Renal cortex interstitium (tissue), 15 donors: ENCODE measurements at places on chromosomes 11 and 22.

GRCh38 chr11:64250415-64251015 is 815 bp upstream of the PLCB3 start:
- DNase-seq, result no peak

GRCh38 chr22:24841261-24841660 is 35.2 kb downstream of the SGSM1 start:
- DNase-seq, result no peak

DNA sequence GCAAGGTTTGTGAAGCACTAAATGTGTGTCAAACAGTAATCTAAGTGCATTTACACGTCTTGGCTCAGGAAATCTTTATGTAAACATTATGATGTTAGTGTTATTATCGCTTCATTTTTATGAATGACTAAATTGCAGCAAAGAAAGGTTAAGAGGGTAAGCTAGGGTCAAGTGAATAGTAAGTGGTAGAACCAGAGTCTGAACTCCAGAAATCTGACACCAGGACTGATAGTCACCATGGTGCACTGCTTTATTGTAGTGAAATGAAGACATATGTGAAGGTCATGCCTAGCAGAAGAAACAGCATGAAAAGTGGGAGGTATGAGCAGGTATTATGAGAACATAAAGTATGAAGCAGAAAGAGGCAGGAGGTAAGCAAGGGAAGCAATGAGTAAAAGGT is 368.7 kb upstream of the TENM4 start:
- DNase-seq, result no peak

DNA sequence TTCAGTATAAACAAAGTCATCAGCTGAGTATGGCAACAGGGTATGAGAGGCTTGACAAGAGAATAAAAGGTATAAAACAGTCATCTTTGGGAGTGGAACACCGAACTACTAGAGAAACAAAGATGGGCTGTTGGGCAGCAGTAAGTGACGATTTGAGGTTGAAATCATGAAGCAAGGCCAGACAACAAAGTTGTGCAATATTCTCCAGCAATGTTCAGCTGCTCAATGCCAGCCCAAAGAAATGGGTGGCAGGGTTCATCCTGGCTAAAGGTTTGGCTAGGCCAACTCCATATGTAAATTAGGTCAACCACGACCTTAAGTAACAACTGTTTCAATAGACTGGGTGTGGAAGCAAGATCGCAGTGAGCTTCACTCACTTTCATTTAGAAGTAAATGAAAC is 6.2 kb downstream of the APIP start:
- DNase-seq, result no peak

- no peak for DNase-seq
These were observed 29.9 kb downstream of the MS4A2 start for GRCh38 chr11:60118338-60118737.

- DNase-seq, result peak; percentile 47
These were observed 829 bp upstream of the ZBED5 start for GRCh38 chr11:10858439-10859325.

- no peak for DNase-seq
These were observed 33.1 kb downstream of the ASCC2 start for GRCh38 chr22:29804985-29805384.

GRCh38 chr11:72058416-72059034 is 21.8 kb downstream of the NUMA1 start:
- DNase-seq, result no peak

DNA sequence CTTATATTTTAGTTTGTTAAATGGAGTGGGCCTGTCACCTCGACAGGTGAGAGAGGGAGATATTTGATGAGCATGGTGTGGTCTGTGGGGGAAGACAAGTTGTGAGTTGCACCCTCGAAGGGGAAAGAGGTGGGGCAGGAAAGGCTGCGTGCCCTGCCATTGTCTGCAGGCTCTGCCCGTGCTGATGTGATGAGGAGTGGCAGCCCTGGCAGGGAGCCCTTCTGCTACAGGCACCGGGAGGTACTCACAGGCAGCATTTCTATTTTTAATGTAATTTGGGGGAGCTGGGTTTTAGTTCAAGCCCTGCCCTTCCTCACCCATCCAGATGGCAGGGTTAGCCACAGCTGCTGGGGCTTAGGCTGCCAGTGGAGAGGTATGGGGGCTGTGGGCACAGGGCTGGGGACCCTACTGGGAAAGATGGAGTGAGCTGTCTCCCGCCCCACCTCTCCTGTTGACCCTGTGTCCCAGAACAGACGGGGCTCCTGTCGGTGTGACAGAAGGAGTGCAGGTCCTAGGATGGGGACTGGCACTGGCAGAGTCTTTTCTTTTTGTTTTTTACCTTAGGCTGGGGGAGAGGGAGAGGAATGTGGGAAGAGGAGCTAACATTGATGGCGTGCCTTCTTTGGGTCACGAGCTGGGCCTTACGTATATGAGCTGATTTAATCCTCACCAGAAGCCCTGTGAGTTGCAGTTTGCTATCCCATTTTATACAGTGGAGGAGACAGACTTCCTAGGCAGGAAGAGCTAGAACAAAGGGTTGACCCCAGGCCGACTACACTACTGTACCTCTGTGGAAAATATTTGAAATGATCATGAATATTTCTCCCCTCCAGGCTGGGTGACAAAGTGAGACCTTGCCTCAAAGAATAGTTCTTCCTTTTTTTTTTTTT is 51.6 kb downstream of the CEP164 start:
- no peak for DNase-seq
